ENCODE measurements at places on chromosomes 4 and X.
A peak's percentile ranks its signal among the peaks of the same experiment; 100 is the strongest.

DNA sequence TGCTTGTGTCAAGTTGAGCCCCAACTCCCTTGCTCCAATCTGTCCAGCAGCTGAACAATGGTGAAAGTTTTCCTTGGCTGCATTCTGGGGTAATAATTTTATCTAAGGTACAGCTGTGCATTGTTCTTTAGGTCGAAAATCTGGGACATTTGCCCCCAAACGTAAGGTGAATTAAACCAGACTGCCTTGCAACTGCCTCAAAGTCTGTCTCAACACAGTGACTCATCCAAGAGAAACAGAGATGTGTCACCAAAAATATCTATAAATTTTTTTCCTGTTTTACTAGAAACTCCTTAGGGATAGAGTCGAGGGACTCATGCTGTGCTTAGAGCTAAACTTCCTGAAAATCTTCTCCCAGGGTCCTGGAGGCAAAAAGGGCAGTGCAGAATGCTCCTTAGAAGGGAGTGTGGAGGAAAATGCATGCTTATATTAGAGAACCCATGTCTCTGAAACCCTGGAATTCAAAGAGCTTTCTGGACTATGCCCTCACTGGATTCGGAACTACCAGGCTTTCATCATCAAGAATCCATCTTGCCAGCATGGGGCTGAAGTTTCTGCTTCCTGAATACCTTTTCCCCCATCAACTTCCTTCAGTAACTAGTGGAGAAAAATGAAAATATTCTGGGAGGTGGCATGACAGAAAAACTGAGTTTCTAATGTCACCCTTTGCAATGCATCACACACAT, 115.7 kb downstream of the PALLD start:
- no peak for DNase-seq

GRCh38 chr4:1746265-1746691, 25.0 kb downstream of the TACC3 start:
- peak; percentile 74 for DNase-seq

DNA sequence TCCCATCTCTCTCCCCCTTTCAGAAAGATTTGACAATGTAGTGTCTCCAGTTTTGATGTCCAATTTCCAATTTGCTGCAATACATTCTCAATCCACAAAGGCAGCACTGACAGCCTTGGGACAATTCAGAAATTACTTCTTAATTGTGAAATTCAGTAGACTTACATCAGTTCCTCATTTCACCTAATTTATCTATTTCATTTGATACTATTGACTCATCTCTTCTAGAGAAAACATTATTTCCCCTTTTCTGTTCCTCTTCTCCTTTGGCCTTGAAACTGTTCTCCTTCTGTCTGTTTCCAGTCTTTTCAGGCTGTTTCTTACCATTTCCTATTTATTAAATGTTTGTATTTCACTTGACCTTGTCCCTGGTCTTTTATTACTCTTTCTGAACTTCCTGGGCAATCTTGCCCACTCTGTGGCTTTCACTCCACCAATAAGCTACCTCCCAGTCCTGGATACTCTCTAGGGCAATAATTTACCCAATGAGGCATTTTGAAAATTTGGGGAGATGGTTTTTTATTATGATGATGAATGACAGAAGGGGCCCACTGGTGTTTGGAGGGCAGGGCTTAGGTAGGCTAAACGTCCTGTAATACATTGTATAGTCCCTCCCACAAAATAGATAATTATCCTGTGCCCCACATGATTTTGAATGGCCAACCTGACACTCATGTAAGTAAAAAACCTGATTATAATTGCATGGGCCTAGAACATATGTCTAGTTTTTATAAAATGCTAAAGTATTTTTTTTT, 498.0 kb upstream of the BOD1L1 start:
- no peak for DNase-seq

- DNase-seq, result no peak
These were observed 432.3 kb upstream of the ATOH1 start for GRCh38 chr4:93396272-93396671.

DNA sequence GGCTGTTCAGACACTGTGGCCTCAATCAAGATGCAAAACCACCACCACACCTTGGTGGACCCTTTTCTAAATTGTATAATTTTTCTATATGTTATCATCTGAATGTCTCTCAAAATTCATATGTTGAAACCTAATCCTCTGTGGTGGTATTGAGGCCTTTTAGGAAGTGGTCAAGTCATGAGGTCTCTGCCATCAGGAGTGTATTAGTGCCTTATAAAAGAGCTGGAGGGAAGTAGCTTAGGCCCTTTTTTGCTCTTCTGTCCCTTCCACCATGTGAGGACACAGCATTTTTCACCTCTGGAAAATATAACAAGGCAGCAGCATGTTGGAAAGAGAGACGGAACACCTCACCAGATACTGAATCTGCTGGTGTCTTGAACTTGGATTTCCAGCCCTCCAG, 30.5 kb upstream of the DKK2 start:
- no peak for DNase-seq

- DNase-seq, result no peak
These were observed 119.2 kb downstream of the EFNB1 start for GRCh38 chrX:68947882-68948605.

- no peak for DNase-seq
These were observed 11.3 kb upstream of the BTC start for GRCh38 chr4:74805601-74806000.

- no peak for DNase-seq
These were observed 392.0 kb upstream of the INTU start for GRCh38 chr4:127240764-127241105.

- no peak for DNase-seq
These were observed 186.3 kb downstream of the PPP3CA start for GRCh38 chr4:101160792-101161592.

- no peak for DNase-seq
These were observed 64.4 kb downstream of the CXCL13 start for GRCh38 chr4:77669946-77670590.

GRCh38 chr4:25330335-25330734, 17.8 kb downstream of the ZCCHC4 start:
- DNase-seq, result no peak

DNA sequence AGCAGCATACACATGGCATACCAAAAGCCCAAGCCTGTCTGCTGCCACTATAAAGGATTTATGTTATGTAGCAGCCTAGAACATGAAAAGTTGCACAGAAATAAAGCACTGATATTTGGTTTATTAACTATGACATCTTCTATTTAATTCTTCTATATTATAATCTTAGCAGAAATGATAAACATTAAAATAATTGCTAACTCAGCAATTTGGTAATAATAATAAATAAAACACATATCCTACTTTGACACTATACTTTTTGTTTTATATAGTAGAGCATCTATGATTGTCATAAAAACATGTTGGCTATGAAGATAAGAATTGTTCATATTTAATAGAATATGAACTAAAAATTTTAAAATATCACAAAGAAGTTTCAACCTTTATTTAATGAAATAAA, 1733.3 kb upstream of the IGFBP7 start:
- no peak for DNase-seq

DNA sequence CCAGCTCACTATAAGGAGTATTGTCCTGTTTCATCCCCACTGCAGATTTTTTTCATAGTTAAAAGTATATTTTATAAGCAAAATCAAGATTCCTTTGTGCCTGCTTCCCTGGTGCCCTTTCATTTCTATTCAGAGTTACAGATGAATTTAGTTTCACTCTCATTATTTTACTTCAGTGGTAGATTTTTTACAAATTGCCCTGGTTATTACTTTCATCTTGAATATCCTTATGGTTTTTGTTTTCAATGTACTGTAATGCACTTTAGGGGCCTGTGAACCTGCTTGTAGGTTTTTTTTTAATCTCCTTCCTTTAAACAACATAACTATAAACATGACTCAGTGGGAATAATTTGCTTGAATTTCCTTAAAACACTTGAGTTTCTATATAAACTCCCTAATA, 126.8 kb downstream of the GPR143 start:
- no peak for DNase-seq

GRCh38 chrX:118574666-118575065, 79.1 kb downstream of the DOCK11 start:
- DNase-seq, result no peak

DNA sequence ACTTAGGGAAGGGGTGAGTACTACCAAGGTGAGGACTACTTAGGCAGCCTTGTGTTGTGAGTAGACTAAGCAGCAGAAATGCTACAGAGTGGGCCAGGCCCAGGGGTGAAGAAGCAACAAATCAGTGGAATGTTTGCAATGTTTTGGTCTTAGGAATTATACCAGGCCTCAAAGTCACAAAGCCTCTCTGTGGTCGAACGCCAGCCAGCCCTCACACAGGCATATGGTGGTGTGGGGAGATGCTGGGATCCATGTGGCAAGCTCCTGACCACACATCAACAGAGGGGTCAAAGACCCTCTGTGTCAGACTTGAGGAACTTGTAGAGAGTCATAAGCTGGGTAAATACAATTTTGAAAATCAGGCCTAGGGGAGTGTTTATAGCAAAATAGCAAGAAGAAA, 153.8 kb upstream of the KLF3 start:
- no peak for DNase-seq

- no peak for DNase-seq
These were observed 6.3 kb downstream of the TMEM31 start for GRCh38 chrX:103716962-103717361.

- no peak for DNase-seq
These were observed 131.6 kb upstream of the STIM2 start for GRCh38 chr4:26729027-26729426.

DNA sequence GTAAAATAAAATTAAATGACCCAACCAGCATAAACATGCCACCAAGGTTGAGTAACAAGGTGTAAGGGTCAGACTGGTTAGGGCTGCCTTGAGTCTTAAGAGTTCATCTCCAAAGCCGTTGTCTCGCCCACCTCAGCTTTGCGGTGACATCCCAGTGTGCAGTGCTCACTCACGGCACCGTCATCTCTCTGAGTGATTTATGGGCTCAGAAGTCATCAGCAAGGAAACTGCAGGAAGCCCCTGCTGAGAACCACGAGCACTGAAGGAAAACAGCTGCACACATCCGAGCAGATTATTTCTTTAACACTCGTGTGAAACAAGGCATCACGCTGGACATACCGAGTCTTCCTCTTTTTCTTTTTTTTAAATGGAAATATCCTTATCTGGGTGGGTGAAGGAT, 411.1 kb downstream of the TRIML1 start:
- DNase-seq, result no peak

GRCh38 chr4:18194278-18194677, 172.7 kb upstream of the LCORL start:
- no peak for DNase-seq

GRCh38 chr4:1643971-1644735, 40.0 kb downstream of the FAM53A start:
- no peak for DNase-seq

- DNase-seq, result no peak
These were observed 844.2 kb downstream of the RAPGEF2 start for GRCh38 chr4:159946983-159947615.

DNA sequence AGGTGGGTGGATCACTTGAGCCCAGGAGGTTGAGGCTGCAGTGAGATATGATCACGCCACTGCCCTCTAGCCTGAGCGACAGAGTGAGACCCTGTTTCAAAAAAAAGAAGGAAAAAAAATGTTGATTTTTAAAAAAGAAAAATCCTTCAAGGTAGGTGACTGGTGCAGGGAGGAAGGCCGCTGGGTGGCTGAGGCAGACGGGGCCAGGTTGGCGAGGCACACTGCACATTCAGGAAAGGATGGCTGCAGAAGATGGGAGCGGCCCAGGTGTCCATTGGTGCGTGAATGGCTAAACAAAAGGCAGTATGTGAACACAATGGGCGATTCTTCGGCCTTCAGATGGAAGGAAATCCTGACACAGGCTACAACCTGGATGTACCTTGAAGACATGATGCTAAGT, 30.4 kb downstream of the DCTD start:
- no peak for DNase-seq

GRCh38 chr4:109559625-109559982, 442 bp upstream of the MCUB start:
- DNase-seq, result peak; percentile 39

DNA sequence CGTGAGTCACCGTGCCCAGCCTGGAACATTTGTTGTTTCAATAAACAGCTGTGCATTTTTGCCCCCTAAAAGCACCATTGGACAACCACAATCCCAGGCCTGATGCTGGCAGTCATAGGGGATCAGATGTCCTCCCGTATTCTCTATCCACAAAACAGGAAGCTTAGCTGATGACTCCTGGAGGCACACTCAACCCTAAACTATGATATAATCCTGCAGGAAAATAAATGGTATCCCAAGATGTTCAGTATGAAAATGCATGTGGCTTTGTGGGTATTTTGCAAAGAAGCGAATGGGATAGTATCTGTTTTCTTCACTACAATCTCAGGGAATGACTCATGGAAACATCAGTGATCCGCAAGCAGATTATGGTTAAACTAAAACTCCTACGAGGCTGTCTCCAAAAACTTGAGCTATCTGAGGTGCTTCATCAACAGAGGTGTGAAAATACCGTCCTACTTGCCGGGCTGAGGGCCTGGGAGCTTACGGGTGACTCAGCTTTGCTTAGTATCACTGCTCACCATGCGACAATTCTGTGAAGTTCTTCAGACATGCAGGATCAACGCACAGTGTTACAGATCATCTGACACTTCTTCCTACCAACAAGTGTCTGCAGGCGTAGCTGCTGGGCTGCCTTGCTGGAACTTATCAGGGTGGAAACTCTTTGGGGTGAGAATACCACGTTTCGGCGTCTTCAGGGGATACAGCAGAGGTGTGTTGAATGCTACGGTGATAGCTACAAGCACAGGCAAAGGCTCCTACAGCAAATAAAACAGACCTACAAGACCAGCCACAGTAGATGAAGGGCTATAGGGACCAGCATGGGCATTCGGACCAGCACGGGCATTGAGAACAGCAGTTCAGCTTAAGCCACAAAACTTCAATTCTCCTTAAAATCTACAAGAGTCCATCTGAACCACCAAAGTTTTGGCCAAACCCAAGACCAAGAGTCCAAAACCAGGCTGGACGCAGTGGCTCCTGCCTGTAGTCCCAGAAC, 148.5 kb downstream of the DHRSX start:
- no peak for DNase-seq

DNA sequence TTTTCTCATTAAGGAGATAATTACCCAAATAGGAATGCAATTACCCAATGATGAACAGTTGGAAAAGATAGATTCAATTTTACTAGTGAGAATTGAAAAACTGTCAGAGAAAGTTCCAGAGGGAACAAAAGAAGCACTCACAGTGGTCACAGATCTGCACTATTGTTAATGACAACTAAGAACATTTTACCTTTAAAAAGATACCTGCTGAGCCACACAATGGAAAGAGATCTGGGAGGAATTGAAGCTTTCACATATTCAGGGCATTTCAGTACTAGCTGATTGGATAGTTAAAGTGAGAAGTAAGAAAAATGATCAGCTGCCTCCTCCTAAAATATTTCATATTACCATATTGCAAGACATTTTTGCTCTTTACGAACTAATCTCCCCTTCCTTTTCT, 1822.2 kb downstream of the STIM2 start:
- no peak for DNase-seq

DNA sequence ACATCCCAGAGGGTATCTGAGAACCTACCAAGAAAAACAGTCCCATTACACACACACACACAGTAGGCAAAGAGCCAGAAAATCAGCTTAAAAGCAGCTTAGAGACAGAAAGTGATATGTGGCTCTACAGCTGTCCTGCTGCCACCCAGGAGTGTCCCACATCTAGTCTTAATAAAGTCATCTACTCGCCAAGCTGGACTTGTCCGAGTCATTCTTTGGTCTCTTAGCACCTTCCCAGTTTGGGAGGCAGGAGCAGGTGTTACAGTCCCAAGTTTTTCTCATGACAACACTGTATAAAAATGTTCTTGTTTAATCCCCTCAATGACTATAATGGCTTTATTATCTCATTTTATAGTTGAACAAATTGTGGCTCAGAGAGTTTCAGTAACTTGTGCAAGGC, 252.5 kb upstream of the CASK start:
- no peak for DNase-seq

- DNase-seq, result no peak
These were observed 41.0 kb upstream of the AGA start for GRCh38 chr4:177483271-177483670.

GRCh38 chr4:5125321-5125720, 74.0 kb downstream of the STK32B start:
- no peak for DNase-seq

Data from activated CD4-positive, alpha-beta T cell treated with anti-CD3 and anti-CD28 coated beads, Interleukin-2, amount 50 U/mL, for 1 hour (primary cell).